Midbrain (tissue), 1 donor: ENCODE measurements at places on chromosomes 1 and 21.

DNA sequence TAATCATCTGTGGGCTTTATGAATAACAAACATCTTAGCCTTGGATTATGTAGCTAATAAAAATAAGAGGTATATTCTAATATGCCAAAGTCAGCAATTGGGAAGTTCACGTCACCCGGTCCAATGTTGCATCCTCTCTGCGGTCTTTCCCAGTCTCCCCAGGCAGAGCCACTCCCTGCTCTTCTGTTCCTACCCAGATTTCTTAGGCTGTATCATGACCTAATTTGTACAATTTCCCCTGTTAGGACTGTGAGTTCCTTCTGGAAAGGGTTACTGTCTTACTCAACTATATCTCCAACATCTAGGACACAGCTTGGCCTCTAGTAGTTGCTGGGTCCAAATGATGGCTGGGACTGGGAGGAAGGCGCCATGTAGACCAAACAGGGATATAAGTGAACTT is 29.8 kb upstream of the C1orf198 start:
- DNase-seq, result no peak

DNA sequence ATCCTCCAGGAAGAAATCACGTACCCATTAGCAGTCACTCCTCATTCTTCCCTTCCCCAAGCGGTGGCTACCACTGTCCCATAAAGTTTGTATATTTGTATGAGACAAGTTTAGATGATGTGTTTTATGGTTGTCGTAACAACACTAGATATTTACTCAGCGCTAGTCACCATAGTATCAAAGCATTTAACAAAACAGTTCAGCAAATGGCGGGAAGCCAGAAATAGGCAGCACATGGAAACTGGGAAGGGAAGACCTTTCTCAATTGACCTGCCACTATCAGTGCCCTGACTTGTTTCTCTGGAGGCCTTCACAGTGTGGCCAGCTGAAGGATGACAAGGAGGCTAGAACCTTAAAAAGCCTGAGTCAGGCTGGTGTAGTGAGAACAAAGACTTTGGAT is 31.1 kb downstream of the CNST start:
- no peak for DNase-seq

DNA sequence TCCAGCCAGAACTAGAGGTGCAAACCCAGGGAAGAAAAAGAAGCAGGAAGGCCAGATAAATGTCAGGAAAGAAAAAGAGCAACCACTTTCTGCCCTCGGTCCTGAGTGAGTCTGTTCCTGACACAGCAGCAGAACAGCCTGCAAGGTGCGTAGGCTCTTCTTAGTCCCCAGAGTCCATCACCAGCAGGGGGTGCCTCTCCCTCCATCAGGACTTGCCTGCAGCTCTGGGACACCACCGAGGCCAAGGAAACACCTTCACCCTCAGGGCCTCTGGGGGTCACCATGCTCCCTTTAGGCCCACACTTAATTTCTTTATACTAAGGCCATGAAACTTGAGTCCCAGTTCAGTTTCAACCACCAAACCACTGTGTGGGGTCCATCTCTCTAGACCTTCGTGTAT is 43.7 kb upstream of the NFASC start:
- no peak for DNase-seq

GRCh38 chr21:35294231-35294898 is 245.3 kb upstream of the RUNX1 start:
- DNase-seq, result no peak

- DNase-seq, result peak; percentile 4
Measured at GRCh38 chr21:28704746-28705145, 287.9 kb downstream of the LTN1 start.

DNA sequence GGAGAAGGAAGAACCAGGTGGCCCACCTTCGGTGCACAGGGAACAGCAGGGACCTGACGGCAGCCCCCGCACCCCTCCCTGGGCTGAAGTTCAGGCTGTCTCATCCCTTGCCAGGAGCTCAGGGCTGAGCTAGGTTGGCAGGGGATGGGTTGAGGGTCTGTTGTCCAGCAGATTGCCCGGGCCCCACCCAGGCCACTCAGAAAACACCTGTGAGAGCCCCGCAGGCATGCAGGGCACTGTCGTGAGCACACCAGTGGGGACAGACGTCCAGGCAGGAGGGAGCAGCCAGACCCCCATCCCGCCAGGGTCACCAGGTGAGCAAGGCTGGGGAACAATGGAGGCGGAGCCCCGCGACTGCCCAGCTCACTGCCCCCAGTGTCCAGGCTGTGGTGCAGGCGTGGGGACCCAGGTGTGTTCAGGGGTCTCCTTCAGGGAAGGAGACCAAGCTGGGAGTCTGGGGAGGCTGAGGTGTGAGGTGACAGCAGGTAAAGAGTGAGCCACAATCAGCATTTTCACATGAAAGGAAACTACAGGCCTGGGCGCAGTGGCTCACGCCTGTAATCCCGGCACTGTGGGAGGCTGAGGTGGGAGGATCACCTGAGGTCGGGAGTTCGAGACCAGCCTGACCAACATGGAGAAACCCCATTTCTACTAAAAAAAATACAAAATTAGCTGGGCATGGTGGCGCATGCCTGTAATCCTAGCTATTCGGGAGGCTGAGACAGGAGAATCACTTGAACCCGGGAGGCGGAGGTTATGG is 9.4 kb upstream of the SAMD11 start:
- DNase-seq, result no peak

- no peak for DNase-seq
Measured at GRCh38 chr1:218377143-218377660, 32.1 kb downstream of the TGFB2 start.

GRCh38 chr1:63255153-63255552 is 67.2 kb upstream of the FOXD3 start:
- DNase-seq, result no peak

GRCh38 chr1:200372885-200373181 is 37.0 kb downstream of the ZNF281 start:
- DNase-seq, result no peak

DNA sequence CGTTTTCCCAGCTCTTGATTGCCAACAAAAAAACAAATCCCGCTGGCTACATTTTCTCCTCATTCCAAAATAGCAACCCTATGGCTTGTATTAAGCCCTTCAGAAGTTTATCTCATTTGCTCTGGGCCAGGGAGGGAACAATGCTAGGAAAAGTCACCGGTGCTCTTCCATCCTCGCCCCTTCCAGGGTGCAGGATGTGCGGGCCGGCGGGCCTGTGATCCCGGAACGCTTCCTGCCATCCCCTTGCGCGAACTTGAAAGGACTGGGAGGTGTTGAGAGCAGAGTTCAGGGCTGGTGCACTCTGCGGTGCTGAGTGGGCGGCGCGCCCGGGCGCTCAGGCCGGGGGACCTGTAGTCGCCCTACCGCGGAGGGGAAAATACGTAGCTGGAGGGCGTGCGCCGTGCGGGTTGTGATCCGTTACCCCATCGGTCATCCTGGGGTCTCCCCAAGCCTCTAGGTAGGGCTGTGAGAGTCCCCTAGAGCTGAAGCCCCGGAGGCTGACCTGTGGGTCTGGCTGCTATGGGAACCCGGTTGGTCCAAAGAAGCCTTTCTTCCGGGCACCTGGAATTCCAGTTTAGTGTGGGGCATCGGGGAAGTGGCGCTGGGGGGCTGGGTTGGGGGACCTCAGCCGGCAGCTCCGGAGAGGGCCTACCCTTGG is 13.1 kb downstream of the NR5A2 start:
- DNase-seq, result no peak

DNA sequence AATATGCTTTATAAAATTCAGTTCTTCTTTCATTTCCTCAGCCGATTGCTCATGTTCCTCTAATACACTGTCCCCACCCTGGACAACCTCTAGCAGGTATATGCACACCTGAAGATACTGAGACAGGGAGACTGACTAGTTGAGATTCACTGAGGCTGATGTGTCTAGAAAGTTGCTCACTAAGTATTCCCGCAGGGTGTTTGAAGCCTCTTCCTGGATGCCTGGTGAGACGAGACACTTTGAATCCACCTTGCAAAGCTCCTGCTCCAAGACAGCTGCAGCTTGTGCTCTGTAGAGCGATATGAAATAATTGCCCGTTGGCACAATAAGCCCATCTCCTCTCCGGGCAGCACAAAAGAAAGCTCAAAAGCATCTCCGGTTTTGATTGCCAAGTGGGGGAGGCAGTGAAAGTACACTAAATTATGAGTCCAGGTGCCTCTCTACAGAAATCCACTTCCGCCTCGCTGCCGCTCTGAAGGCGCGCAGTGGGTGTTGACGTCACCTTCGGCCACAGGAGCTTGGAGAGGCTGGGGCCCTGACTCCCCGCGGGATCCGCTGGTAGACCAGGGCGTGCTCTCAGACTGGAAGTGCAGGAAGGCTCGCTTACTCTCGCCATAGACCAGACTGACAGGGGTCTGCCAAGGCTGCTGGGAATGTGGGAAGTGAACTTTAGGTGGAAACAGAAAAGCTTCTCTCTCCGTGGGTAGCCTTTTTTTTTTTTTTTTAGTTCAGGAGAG is 46.3 kb downstream of the GPA33 start:
- DNase-seq, result peak; percentile 12

DNA sequence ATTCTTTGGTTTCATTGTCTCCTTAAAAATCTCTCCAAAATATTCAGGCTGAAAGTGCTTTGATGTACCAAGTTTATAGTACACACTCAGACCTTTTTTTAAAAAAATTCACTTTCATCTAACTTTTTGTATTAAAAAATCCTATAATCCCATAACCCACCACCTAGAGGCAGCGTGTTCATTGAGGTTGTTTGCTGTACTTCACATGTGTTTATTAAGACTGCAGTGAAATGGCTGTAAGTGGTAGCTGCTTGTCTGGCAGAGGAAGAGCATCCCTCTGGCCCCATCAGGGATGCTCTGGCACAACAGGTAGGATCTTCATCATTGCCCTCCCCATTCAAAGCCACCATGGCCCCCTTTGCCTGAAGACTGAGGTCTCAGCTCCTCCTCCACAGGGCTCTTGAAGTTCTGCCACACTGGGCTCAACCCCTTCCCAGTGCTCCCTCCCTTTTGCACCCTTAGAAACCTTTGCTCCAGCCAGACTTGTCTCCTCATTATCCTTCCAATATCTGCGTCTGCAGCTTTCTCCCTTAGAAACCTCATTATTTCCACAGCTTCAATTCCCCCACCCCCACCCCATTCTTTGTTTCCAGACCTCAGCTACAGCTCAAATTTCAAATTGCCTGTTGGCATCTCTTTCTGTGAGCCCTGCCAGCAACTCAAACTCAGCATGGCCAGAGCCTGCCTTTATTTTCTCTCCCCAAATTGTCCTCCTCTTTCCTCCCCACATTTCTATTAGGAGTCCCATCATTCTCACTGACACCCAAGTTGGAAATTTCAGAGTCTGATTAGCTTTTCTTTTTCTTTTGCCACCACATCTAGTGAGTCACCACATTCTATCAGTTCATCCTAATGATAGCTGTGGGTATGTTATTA is 369.6 kb upstream of the USP24 start:
- peak; percentile 69 for DNase-seq

GRCh38 chr1:160267284-160267991 is 5.1 kb upstream of the DCAF8 start:
- DNase-seq, result no peak

GRCh38 chr1:165671526-165671925 is 26.8 kb downstream of the ALDH9A1 start:
- DNase-seq, result no peak

GRCh38 chr1:180530501-180530900 is 28.1 kb upstream of the ACBD6 start:
- DNase-seq, result no peak

- DNase-seq, result no peak
Measured at GRCh38 chr1:14568716-14569355, 29.6 kb upstream of the KAZN start.

DNA sequence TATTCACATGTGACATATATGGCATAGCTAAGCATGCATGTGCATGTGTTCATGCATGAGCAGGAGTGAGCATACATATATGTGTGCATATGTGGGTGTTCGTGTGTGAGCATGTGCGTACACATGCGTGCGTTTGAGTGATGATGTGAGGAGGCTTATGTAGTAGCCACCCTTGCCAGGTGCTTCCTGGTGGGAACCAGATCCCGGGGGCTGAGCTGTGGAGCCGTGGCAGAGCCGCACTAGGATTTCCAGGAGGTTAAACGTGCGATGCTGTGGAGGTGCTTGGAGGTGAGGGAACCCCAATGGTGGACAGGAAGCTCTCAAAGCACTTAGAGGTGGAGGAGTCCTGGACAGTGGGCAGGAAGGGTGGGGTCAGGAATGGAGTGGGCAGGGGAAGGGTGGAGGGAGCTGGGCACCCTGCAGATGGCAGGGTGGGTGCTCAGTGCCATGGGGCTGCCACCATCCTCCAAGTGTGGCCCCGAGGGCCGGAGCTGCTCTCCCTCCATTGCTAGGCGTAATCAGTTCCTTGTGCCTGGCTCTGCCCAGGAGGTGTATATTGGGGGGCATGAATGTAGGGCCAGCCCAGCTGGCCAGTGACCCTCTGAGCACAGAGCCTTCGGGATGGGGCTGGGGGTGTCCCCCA is 48.5 kb downstream of the COL18A1 start:
- DNase-seq, result no peak

GRCh38 chr1:167871331-167871730 is 42.6 kb downstream of the ADCY10 start:
- DNase-seq, result no peak

DNA sequence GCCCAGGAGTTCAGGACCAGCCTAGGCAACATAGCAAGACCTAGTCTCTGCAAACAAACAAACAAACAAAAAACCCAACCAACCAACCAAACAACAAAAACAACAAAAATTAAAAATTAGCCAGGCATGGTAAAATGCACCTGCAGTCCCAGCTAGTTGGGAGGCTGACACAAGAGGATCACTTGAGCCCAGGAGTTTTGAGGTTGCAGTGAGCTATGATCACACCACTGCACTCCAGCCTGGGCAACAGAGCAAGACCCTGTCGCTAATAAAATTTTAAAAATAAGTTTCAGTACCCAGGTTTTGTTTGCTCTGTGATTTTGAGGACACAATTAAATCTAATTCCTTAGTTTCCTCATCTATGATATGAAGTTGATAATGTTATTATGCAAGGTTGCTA is 201.3 kb downstream of the SLC45A1 start:
- DNase-seq, result no peak

GRCh38 chr1:45863218-45863617 is 59.8 kb downstream of the MAST2 start:
- DNase-seq, result no peak

GRCh38 chr1:87591492-87591891 is 262.8 kb downstream of the LMO4 start:
- DNase-seq, result no peak

GRCh38 chr1:239868058-239868832 is 223.4 kb upstream of the FMN2 start:
- DNase-seq, result no peak

GRCh38 chr1:185487936-185488335 is 170.9 kb upstream of the IVNS1ABP start:
- DNase-seq, result no peak

DNA sequence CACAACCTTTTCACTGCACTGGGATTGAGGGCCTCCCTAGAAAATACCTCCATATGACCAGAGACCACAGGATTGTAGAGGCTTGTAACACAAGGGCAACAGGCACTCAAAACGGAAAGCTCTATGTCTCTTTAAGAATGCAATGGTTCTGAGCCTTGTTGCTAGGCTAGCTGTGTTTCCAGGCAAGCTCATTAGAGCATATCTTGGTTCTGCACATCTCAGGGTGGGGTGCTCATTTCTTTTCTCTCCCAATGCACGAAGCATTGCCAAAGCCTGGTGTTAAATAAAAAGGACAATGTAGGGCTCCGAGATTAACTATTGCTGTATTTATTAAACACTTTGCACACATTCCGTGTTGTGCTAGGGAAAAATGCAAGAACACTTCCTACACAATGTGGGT is 315.9 kb downstream of the PRDM2 start:
- DNase-seq, result no peak

- peak; percentile 24 for DNase-seq
Measured at GRCh38 chr1:34851431-34852105, 8.0 kb downstream of the SMIM12 start.

- DNase-seq, result no peak
Measured at GRCh38 chr1:152981146-152981871, 2.6 kb upstream of the SPRR1A start.

GRCh38 chr1:209267968-209268367 is 315.5 kb upstream of the CAMK1G start:
- no peak for DNase-seq
